ENCODE measurements at places on chromosomes 4 and X.

DNA sequence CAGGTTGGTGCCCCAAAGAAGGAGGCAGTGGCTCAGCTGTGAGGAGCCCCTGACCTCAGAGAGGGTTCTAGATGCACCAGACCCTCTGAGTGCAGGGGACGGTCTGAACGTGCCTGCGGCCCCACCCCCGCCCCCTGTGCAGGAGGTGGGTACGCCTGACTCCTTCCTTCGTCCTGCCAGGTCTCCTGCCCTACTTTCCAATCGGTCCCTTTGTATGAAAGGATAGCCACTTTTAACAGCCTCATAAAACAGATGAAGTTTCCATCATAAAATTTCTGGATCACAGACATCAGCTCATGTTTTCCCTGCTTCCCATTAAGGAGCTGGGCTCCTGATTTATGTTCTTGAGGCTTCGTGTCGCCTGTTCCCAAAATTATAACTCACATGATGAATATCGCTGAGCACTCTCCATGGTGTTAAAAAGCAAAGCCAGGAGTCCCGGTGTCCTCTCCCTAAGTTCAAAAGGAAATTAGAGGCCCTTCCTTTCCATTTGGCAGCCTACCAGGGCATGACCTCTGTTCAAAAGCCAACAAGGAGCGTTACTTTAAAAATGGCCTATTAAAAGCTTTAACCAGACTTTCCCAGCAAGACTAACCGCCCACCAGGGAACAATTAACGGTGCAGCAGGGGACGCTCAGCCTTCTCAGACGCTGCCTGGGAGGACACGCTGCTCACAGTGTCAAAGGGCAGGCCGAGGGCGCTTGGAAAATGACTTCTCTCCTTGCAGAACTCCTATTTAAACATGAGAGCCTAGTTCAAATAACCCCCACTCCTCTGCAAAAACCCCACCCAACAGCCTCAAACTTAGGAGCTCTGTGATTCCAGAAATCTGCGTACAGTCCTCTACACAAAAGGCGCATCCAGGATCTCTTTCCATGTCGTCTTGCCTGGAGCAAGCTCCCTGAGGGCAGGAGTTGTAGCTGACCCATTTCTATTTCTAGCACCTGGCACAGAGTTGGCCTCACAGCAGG is 181.9 kb downstream of the AFAP1 start:
- DNase-seq: no peak

DNA sequence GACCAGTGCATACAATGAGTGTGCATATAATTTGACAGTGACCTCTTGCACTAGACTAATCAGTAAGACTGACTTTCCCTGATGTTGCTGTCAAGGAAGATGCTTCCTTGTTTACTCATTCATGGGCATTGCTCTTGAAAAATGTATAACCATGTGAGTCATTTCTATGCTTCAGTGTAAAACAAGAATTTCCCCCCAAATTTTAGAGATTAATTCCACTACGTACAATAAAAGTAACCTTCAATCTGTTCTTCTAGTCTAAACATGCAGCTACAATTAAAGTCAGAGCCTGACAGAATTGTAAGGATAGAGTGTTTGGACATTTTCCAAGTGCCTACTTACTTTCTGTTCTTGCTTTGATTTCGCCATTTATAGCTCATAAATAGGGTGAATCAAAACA is 935.7 kb downstream of the RAPGEF2 start:
- no peak for DNase-seq

DNA sequence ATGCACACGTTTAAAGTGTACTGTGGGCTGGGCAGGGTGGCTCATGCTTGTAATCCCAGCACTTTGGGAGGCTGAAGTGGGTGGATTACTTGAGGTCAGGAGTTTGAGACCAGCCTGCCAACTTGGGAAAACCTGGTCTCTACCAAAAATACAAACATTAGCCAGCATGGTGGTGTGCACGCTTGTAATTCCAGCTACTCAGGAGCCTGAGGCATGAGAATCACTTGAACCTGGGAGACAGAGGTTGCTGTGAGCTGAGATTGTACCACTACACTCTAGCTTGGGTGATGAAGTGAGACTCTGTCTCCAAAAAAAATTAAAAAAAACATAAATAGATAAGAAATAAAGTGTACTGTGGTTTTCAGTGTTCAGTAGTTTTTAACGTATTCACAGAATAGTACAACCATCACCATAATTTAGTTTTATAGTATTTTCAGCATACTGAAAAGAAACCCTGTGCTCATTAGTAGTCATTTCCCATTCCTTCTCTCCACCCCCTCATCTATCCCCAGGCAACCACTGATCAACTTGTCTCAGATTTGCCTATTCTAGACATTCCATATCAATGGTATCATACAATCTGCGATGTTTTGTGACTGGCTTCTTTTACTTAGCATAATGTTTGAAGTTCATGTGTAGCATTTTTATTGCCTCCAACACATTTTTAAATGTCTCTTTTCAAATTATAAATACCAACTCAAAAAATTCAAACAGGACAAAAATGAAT is 19.1 kb downstream of the SLAIN2 start:
- no peak for DNase-seq

DNA sequence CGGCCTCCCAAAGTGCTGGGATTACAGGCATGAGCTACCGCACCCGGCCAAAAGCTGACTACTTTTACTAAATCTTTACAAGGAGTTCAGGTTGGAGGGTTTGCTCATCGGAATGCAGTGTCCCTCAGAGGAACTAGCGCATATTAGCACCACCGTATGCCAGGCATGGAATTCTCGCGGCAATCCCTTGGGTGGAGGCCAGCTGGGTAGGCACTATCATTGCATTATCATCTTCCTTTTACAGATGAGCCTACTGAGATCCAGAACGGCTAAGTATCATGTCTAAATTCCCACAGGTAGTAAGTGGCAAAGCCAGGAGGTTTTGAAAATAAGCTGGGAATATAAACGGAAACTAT is 6.1 kb upstream of the CXorf66 start:
- no peak for DNase-seq
